Nephron progenitor cell (in vitro differentiated cells): ENCODE measurements at places on chromosomes 5 and 9.

GRCh38 chr5:176535101-176535663 lies 2.0 kb downstream of the RNF44 start:
- H3K27me3 ChIP-seq = peaks cover 2% of the 10 kb centered on the region
- H3K4me1 ChIP-seq = peaks cover 53% of the 10 kb centered on the region
- peak overlapping the region; percentile 99 for H3K4me3 ChIP-seq
- H3K36me3 ChIP-seq = no peaks in the 10 kb centered on the region
- no peak for DNase-seq

DNA sequence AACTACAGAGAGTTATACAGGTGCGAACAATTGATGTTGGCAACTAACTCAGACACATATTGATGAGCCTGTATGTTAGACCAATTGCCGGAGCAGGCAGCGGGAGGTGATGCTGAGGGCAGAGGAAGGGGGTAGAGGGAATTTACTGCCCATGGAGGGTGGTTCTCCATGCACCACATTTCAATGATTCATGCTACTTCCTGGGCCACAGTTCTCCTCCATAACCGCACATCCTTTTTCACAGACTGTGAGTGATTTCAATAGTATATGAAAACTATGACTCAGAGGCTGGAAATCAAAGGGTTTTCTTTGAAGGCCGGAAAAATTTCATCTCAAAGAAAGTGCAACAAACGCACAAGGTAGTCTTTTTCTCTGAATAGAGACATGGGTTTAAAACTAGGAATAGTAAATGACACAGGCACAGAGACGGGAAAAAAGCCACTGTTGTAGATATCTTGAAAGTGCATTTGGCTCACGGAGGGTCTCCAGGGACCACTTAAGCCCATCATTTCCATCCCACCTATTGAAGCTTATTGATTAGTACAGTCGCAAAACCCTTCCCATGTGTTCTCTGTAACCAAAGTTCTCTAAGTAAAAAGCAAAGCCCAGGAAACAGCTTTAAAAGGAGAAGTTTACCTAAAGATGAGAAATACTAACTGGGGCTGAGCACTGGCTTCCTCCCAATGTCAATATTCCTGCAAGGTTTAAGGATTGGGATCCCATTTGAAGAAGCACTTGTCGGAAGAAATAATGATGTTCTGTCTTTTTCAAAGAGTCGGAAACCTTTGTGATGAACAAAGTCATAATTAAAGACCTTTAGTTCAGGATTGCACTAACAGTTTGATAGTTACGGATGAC lies 28.0 kb upstream of the ADAM19 start:
- no peak overlapping the region for H3K27ac ChIP-seq
- peaks cover 5% of the 10 kb centered on the region for H3K4me1 ChIP-seq
- H3K27me3 ChIP-seq = peaks cover 4% of the 10 kb centered on the region
- H3K4me3 ChIP-seq = no peak overlapping the region
- H3K36me3 ChIP-seq = peaks cover 4% of the 10 kb centered on the region
- no peak for DNase-seq

DNA sequence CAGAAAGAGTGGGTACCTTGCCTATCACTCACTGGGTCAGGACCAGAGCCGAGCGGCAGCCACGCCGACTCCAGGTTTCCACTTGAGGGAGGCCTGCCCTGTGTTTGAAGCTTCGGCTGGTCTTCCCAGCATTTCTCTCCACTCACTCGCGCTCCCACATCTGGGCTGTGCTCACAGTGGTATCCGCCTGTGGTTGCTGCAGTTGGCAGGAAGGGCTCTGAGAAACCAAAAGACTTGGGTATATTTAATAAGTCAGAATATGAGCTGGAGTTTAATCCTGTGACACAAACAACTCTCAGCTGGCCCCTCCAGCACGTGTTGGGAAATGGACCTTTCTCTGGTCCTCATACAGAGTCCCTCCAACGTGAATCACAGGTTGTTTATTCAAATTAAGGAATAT lies 70.9 kb downstream of the SPRY4 start:
- peaks cover 4% of the 10 kb centered on the region for H3K27me3 ChIP-seq
- H3K4me1 ChIP-seq = peaks cover 17% of the 10 kb centered on the region
- no peak for DNase-seq
- H3K4me3 ChIP-seq = no peak overlapping the region
- H3K27ac ChIP-seq = peak overlapping the region; percentile 54
- peaks cover 6% of the 10 kb centered on the region for H3K36me3 ChIP-seq

GRCh38 chr9:107251756-107252322 lies 31.2 kb upstream of the RAD23B start:
- H3K36me3 ChIP-seq = no peaks in the 10 kb centered on the region
- H3K27me3 ChIP-seq = peaks cover 4% of the 10 kb centered on the region
- peaks cover 39% of the 10 kb centered on the region for H3K4me1 ChIP-seq
- DNase-seq = no peak
- H3K27ac ChIP-seq = no peak overlapping the region

DNA sequence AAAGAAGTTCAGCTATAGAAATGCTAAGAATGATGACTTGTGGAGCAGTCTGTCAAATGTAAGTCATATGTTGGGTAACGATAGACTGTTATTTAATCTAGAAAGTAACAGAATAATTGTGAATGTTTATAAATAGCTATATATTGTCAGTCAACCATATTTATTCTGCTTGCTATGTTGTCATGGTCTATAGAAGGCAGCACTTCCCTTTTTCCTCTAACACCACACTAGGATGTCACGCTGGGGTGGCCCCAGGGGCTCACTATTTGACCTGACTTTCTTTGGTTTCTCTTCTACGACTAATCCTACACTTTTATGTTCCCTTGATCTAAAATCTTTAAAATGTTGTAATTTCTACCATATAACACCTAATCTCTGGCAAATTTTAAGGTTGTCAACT lies 20.5 kb downstream of the ERAP2 start:
- H3K27me3 ChIP-seq = no peaks in the 10 kb centered on the region
- no peak overlapping the region for H3K27ac ChIP-seq
- no peak for DNase-seq
- H3K4me1 ChIP-seq = peaks cover 7% of the 10 kb centered on the region
- H3K36me3 ChIP-seq = no peaks in the 10 kb centered on the region

- H3K4me1 ChIP-seq = peaks cover 38% of the 10 kb centered on the region
- H3K27me3 ChIP-seq = no peaks in the 10 kb centered on the region
- no peaks in the 10 kb centered on the region for H3K36me3 ChIP-seq
- no peak overlapping the region for H3K4me3 ChIP-seq
- no peak overlapping the region for H3K27ac ChIP-seq
Measured at GRCh38 chr9:134686896-134687295, 45.3 kb downstream of the COL5A1 start.

DNA sequence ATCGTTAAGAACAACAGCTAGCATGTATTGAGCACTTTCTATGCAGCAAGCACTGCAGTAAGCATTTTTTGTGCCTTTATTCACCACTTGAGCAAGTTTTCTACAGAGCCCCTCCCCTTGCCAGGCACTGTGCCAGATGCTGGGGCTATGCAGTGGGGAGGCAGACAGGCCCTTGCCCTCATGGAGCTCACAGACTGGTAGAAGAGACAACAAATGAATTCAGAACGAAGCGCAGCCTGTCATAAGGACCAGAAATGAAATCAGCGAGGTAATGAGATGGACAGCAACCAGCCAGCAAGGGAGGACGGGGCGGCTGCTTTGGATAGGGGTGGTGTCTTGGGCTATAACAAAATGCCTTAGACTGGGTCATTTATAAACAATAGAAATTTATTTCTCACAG lies 68.8 kb downstream of the C9orf50 start:
- DNase-seq = no peak
- peaks cover 67% of the 10 kb centered on the region for H3K4me1 ChIP-seq
- H3K4me3 ChIP-seq = no peak overlapping the region
- no peaks in the 10 kb centered on the region for H3K27me3 ChIP-seq
- H3K36me3 ChIP-seq = no peaks in the 10 kb centered on the region

- no peak overlapping the region for H3K4me3 ChIP-seq
- H3K27me3 ChIP-seq = peaks cover 2% of the 10 kb centered on the region
- H3K4me1 ChIP-seq = peaks cover 10% of the 10 kb centered on the region
- DNase-seq = no peak
Measured at GRCh38 chr9:35729700-35730485, 2.1 kb downstream of the TLN1 start.

- no peak overlapping the region for H3K27ac ChIP-seq
- H3K4me1 ChIP-seq = peaks cover 22% of the 10 kb centered on the region
- no peaks in the 10 kb centered on the region for H3K36me3 ChIP-seq
- H3K4me3 ChIP-seq = no peak overlapping the region
- peaks cover 31% of the 10 kb centered on the region for H3K27me3 ChIP-seq
- DNase-seq = peak; percentile 85
Measured at GRCh38 chr9:137445275-137445807, 4.2 kb upstream of the ENTPD8 start.

- H3K4me1 ChIP-seq = no peaks in the 10 kb centered on the region
- H3K36me3 ChIP-seq = peaks cover 53% of the 10 kb centered on the region
- no peak overlapping the region for H3K4me3 ChIP-seq
- no peaks in the 10 kb centered on the region for H3K27me3 ChIP-seq
- no peak overlapping the region for H3K27ac ChIP-seq
- DNase-seq = no peak
Measured at GRCh38 chr9:21931428-21931827, 62.8 kb downstream of the CDKN2A start.

GRCh38 chr5:72661405-72661804 lies 154.2 kb upstream of the ZNF366 start:
- no peak overlapping the region for H3K27ac ChIP-seq
- no peak overlapping the region for H3K4me3 ChIP-seq
- H3K36me3 ChIP-seq = no peaks in the 10 kb centered on the region

- no peaks in the 10 kb centered on the region for H3K36me3 ChIP-seq
- H3K27me3 ChIP-seq = peaks cover 3% of the 10 kb centered on the region
- no peak for DNase-seq
- no peak overlapping the region for H3K4me3 ChIP-seq
Measured at GRCh38 chr5:76180814-76181805, 97.9 kb downstream of the SV2C start.

GRCh38 chr9:87950765-87951488 lies 23.4 kb downstream of the CDK20 start:
- no peak overlapping the region for H3K4me3 ChIP-seq
- no peaks in the 10 kb centered on the region for H3K4me1 ChIP-seq
- DNase-seq = no peak
- H3K36me3 ChIP-seq = no peaks in the 10 kb centered on the region

DNA sequence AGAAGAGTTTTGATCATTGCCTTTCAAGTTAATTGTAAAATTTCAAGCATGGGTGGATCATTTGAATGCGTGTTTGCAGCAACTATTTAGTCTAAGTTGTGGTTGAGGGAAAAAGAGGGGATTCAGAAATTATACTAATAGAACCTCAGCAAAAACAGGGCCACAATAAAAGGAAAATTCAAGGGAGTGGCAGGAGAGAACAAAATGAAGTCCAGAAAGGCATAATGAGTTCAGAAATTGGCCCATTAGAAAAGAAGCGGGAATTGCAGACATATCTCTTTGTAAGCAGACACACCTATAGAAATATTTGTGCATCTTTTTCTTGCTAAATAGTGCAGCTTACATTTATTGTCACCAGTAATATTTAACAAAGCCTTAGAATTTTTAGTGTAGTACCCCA lies 960.0 kb downstream of the CDH12 start:
- no peak overlapping the region for H3K27ac ChIP-seq
- H3K4me3 ChIP-seq = no peak overlapping the region
- H3K36me3 ChIP-seq = no peaks in the 10 kb centered on the region
- H3K4me1 ChIP-seq = no peaks in the 10 kb centered on the region
- H3K27me3 ChIP-seq = no peaks in the 10 kb centered on the region

DNA sequence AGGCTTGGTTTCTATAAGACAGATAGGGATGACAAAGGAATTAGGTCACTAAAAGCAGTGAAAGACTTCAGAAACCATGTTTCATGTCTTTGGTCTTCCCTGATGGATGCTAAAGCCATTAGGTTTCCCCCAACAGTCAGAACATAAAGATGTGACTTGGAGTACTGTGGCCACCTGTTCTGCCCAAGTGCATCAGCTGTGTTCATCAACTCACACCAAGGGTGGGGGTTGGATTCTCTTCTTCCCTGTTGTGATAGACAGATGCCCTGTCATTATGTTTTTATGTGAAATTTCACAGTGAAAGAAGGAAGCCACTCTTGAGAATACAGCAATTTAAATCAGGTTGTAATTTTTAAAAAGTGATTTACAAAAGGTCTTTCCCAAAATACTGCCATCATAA lies 196.8 kb downstream of the SH3GL2 start:
- no peak overlapping the region for H3K4me3 ChIP-seq
- H3K36me3 ChIP-seq = no peaks in the 10 kb centered on the region
- H3K27me3 ChIP-seq = peaks cover 7% of the 10 kb centered on the region
- no peak for DNase-seq
- H3K4me1 ChIP-seq = no peaks in the 10 kb centered on the region

DNA sequence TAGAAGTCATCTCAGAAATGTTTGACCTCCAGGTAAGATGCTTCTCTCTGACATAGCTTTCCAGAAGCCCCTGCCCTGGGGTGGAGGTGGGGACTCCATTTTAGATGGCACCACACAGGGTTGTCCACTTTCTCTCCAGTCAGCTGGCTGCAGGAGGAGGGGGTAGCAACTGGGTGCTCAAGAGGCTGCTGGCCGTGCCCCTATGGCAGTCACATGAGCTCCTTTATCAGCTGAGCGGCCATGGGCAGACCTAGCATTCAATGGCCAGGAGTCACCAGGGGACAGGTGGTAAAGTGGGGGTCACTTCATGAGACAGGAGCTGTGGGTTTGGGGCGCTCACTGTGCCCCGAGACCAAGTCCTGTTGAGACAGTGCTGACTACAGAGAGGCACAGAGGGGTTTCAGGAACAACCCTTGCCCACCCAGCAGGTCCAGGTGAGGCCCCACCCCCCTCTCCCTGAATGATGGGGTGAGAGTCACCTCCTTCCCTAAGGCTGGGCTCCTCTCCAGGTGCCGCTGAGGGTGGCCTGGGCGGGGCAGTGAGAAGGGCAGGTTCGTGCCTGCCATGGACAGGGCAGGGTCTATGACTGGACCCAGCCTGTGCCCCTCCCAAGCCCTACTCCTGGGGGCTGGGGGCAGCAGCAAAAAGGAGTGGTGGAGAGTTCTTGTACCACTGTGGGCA lies 642 bp downstream of the CSF2 start:
- DNase-seq = no peak
- peaks cover 5% of the 10 kb centered on the region for H3K27me3 ChIP-seq
- peaks cover 9% of the 10 kb centered on the region for H3K4me1 ChIP-seq
- no peak overlapping the region for H3K4me3 ChIP-seq
- H3K36me3 ChIP-seq = no peaks in the 10 kb centered on the region
